Activated CD8-positive, alpha-beta memory T cell treated with anti-CD3 and anti-CD28 coated beads, Interleukin-2, amount 50 U/mL, for 4 hours (primary cell): ENCODE measurements at places on chromosomes 13 and 19.

DNA sequence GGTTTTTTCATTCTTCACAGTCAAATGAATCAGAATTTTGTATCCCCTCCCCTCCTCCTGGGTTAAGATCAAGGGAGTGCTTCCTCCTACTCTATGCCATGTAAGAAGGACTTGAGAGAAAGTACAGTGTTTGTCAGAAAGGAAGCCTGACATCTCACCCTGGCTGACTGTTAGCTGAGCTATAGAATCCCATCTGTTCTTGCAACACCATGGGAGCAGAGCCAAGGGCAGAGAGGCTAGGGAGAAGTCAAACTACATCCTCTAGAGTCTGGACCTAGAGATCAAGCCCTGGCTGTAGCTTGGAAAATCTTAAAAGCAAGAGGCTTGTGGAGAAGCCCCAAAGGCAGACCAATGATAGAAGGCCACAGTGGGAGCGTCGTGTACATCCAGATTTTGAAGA lies 145.9 kb downstream of the OLFM4 start:
- DNase-seq, result no peak

- no peak for DNase-seq
Measured at GRCh38 chr13:33367926-33368325, 82.4 kb upstream of the STARD13 start.

DNA sequence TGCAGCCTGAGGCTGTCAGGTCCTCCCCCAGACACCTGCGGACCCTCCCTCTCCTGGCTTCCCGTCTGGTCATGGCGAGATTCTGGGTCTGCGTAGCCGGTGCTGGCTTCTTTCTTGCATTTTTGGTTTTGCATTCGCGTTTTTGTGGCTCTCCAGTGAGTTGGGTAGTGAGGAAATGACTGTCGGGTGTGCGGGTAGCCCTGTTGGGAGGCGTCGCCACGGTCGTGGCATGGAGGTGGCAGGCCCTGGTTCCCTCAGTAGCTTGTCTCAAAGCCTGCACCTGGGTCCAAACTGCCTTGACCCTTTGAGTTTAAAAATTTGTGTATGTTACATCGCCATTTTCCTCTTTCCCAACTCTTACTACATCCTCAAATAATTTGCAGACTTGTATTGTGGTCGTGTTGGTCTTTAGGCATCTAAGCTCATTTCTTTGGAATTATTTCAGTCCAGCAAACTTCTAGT lies 344 bp downstream of the NHLRC3 start:
- DNase-seq, result peak; percentile 43

GRCh38 chr13:28991764-28992163 lies 171.6 kb downstream of the MTUS2 start:
- no peak for DNase-seq

DNA sequence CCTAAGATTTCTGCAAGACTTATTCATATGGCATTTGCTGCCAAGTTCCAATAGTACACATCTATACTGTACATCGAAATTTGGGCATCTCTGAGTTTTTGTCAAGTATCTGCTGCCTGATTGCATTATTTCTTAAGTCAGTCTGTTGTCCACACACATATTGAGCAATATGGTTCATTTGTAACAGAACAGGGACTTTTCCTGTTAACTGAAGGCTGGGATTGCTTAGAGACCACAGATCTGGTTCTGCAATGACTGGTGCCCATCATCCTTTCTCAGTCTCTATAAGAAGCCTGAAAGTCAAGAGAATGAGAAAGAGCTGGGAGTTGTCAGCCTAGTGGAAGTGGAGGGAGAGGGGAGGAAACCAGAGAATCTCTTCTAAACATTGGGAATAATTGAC lies 22.5 kb upstream of the MYCBP2 start:
- no peak for DNase-seq

- no peak for DNase-seq
Measured at GRCh38 chr13:106499113-106499512, 36.3 kb downstream of the EFNB2 start.

DNA sequence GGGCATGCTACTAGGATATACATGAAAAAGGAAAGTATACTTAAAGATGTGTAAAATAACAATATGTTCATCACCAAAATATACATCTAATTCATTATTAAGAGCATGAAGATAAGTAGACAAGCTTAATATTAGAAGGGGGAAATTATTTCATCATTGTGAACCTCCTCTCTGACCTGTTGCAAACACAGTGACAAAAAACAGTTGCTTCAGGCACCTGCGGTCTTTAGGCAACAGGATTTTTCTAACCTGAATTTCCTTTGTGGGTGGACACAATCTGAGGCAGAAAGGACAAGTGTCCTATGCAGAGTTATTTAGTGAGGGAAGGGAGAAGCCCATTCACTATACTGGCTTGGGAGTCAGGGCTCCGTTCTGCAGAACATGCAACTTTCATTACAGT lies 6.3 kb downstream of the FREM2 start:
- DNase-seq, result no peak

DNA sequence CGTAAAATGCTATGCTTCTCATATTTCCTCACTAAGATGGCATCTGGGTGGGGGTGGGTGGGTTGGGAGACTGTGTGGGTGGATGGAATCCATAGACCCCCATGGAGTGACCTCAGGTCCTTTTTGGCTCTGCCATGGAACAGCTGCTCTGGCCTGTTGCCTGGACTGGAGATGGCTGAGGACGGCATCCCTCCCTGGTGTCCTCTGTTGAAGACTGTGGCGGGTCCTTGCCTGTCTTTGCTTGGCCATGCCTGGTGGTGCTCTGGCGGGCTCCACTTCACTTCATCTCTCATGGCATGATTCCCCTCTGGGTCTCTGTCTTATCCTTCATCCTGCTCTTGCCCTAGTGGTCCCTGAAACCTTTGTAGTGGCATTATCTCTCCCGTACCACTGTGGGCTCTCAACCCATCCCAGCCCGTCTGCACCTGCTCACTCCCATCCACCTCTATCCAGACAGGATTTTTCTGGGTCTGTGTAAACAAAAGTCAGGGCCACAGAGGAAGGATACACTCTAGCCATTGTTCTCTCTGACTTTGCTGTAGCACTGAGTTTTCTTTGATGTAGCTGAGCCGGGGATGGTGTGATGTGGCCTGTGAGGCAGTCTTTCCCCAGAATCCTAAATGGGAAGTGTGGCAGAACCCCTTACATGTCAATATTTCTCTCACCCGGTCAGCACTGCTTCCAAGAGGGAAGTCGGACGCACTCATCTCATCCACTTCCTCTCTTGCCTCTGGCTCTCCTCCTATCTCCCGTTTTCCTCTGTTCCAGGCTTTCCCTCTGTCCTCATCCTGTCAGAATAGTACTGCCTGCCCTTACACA lies 36.1 kb downstream of the WDFY2 start:
- no peak for DNase-seq

- no peak for DNase-seq
Measured at GRCh38 chr13:73849292-73849691, 284.9 kb downstream of the KLF12 start.

DNA sequence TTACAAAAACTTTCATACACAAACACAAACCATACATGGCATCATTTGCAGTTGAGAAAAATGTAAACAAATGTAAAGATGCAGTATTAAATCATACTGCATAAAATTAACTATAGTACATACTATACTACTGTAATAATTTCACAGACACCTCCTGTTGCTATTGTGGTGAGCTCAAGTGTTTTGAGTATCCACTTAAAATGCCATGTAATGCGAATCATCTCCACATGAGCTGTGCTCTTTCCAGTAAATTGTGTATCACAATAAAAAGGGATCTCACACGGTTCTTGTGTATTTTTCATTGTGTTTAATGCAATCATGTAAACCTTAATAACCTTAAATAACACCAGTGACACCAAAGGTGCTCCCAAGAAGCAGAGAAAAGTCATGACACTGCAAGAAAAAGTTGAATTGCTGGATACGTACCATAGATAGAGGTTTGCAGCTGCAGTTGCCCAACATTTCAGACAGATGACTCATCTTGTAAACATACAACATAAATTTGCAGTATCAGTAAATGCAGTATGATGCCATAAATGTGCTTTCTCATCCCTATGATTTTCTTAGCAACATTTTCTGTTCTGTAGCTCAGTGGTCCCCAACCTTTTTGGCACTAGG lies 166.6 kb downstream of the RAP2A start:
- DNase-seq, result no peak

- peak; percentile 89 for DNase-seq
Measured at GRCh38 chr19:14369399-14370168, 11.7 kb upstream of the ADGRE5 start.

GRCh38 chr19:29259153-29259552 lies 46.2 kb upstream of the UQCRFS1 start:
- DNase-seq, result no peak

DNA sequence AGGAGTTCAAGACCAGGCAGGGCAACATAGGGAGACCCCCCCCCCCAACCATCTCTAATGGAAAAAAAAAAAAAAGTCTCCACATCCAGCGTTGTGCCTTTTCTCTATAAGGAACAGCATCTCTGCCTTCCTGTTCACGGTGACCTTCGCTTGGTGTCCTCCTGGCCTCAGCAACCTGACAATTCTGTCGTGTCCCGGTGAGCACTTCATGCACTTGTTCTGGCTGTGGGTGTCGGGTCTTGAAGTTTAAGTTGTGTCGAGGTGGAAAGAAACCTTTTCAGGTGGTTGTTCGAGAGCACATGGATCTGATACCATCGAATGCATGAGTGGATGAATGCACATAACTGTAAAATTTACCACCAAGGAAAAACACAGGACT lies 594 bp downstream of the ZNF559 start:
- DNase-seq, result no peak

- no peak for DNase-seq
Measured at GRCh38 chr13:21852043-21852442, 181.2 kb downstream of the FGF9 start.

DNA sequence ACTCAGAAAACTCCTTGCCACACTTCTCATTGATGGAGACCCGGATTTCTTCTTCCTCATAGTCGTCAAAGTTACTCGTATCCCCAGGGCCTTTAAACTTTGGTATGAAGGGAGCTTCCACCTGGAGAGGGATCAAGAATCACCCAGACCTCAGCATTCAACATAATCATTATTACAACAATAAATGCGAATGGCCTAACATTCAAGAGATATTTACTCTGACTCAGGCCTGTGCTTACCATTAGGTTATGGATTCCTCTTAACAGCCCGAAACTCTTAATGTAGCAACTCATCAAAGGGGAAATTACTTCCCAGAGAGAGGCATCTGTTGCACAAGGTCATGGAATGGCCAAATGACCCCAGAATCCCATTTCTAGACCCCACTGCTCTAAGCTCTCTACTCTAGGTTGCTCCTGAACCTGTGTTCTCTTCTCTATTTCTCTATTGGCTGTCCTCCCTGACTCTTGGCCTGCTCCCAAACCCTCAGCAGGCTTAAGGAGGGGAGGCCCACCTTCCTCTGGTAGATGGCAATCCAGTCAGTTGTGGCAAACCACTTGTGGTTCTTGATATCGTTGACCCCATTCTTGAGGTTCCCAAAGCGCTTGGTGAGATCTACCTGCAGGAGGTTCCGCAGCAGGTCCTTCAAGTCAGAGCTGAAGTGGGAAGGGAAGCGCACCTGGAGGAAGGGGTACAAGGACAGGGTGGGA lies 2.7 kb upstream of the SAMD1 start:
- DNase-seq, result no peak

DNA sequence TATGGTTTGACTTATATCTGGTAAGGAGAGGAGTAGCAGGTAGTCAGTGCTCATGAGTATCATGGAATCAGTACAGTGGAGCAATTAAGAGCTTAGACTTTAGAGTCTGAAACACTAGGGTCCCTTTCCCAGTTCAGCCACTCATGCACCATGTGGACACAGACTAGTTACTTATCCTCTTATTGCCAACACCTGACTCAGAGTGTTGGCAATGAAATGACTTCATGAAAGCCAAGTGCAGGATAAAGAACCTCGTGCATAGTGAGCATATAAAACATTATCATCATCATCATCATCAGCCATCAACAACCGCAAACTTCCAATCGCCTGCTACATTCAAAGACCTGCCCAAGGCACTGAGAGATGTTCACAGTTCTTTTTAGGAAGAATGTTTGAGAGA lies 164.2 kb downstream of the FOXO1 start:
- DNase-seq, result no peak

DNA sequence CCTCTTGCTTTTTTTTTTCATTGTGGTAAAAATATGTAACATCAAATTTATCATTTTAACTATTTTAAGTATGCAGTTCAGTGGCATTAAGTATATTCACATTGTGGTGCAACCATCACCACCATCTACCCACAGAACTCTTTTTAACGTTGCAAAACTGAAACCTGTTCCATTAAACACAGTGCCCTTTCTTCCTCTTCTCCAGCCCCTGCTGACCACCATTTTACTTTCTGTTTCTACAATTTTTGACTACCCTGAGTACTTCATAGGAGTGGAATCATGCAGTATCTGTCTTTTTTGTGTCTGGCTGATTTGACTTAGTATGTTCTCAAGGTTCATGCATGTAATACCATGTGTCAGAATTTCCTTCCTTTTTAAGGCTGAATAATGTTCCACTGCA lies 153.1 kb downstream of the FGF9 start:
- DNase-seq, result no peak

DNA sequence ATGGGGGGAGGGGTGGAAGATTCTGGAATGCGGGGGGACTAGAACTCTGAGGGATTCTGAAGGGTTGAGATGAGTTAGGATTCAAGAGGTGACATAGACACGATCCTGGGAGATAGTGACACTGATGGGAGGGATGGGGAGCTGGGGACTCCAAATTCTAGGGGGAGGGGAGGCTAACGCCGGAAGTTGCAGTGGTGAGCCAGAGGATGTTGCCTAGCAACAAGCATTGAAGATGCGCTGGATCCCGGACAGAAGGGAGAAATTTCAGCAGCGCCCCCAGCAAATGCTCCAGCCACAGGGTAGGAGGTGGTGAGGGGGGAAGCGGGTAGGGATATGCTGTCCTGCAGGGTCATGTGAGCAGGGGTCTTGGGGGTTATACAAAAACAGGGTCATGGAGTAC lies 6.9 kb upstream of the LTBP4 start:
- no peak for DNase-seq

- no peak for DNase-seq
Measured at GRCh38 chr19:5814123-5814851, 9.4 kb downstream of the NRTN start.

DNA sequence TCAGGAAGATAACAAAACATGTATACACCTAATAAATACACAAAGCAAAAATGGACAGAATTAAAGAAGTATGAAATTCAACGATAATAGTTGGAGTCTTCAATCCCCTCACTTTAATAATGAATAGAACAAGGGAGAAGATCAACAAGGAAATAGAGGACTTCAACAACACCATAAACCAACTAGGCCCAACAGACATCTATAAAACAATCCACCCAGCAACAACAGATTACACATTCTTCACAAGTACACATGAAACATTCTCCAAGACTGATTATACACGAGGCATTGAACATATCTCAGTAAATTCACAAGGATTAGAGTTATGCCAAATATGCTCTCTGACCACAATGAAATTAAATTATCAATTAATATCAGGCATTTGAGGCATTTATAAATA lies 185.5 kb upstream of the NBEA start:
- DNase-seq, result no peak

GRCh38 chr13:75635101-75635827 lies 866 bp upstream of the LMO7 start:
- DNase-seq, result peak; percentile 16

- DNase-seq, result peak; percentile 42
Measured at GRCh38 chr13:99237981-99238662, 20.1 kb downstream of the GPR18 start.
